ENCODE measurements at places on chromosomes 5 and 9. TPM values are rescaled to one million over a fixed set of nuclear protein-coding genes. Genes with fewer than 3 reads are reported as not detected.

- no peaks in the 10 kb centered on the region for H3K27me3 ChIP-seq
- no peaks in the 10 kb centered on the region for H3K36me3 ChIP-seq
- no peak for DNase-seq
- no peaks in the 10 kb centered on the region for H3K4me1 ChIP-seq
Measured at GRCh38 chr9:88383176-88383575, 5.1 kb upstream of the SPIN1 start.

Gene PRDM9
- not detected for total RNA-seq

Gene TMEM252
- total RNA-seq: not detected

GRCh38 chr9:134475011-134475790 lies 148.9 kb downstream of the RXRA start:
- H3K27me3 ChIP-seq: no peaks in the 10 kb centered on the region
- no peaks in the 10 kb centered on the region for H3K36me3 ChIP-seq
- H3K4me3 ChIP-seq: no peak overlapping the region
- no peaks in the 10 kb centered on the region for H3K4me1 ChIP-seq
- no peak for DNase-seq

DNA sequence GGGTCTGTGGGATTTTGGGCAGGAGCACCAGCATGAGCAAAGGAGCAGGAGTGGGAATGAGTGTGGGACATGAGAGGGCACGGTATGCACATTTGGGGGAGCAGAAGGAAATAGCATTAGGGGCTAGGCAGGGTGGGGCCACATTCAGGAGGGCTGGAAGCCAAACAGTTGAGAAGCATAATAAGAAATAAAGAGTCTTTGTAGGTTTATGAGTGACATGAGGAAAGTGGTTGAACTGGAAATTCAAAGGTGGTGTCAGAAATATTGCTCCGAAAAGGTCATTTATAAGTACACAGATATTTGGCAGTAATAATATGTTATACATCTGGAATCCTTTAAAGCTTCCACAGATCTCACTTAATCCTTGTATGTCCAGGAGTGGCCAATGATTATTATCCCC lies 26.4 kb downstream of the ARHGEF28 start:
- DNase-seq: no peak
- no peak overlapping the region for H3K27ac ChIP-seq
- no peaks in the 10 kb centered on the region for H3K36me3 ChIP-seq
- H3K4me1 ChIP-seq: peaks cover 23% of the 10 kb centered on the region

DNA sequence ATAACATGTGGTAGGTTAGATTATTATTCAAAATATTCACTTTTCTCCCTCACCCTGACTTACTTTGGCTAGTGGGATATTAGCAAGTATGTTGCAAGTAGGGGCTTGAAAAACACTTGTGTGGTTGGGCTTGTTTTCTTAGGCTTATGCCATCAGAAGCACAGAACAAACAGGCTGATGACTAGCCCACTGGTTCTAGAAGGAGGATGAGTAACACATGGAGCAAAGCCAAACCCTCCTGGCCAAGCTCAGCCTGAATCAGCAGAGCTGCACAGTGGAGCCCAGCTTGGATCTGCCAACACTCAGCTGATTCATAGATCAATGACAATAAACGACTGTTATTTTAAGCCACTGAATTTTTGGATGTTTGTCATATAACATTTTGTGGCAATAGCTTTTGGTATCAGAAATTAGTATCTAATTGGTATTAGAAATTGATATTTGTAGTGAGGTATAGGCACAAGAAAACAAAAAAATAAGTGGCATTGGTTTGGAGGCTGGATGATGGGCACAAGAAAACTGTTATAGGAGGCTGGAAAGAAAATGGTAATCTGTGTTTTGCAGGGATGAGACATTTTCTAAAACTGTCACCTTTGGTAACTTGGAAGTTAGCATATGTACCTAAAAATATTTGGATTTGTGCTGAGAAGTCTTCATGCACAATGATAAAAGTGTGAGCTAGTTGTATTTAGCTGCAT lies 46.1 kb upstream of the ZBED3 start:
- H3K27me3 ChIP-seq: no peaks in the 10 kb centered on the region
- H3K36me3 ChIP-seq: no peaks in the 10 kb centered on the region
- no peak overlapping the region for H3K4me3 ChIP-seq
- H3K4me1 ChIP-seq: no peaks in the 10 kb centered on the region

Gene PLPP7
- total RNA-seq: 0.37 TPM

- H3K4me1 ChIP-seq: no peaks in the 10 kb centered on the region
- DNase-seq: no peak
- H3K27me3 ChIP-seq: no peaks in the 10 kb centered on the region
- no peaks in the 10 kb centered on the region for H3K36me3 ChIP-seq
Measured at GRCh38 chr9:114225561-114226212, 70.3 kb downstream of the COL27A1 start.

- H3K27me3 ChIP-seq: no peaks in the 10 kb centered on the region
- peaks cover 49% of the 10 kb centered on the region for H3K4me1 ChIP-seq
- peak; percentile 97 for DNase-seq
- peak overlapping the region; percentile 32 for H3K4me3 ChIP-seq
- H3K36me3 ChIP-seq: peaks cover 17% of the 10 kb centered on the region
Measured at GRCh38 chr9:134055981-134056461, 11.8 kb downstream of the BRD3 start.

DNA sequence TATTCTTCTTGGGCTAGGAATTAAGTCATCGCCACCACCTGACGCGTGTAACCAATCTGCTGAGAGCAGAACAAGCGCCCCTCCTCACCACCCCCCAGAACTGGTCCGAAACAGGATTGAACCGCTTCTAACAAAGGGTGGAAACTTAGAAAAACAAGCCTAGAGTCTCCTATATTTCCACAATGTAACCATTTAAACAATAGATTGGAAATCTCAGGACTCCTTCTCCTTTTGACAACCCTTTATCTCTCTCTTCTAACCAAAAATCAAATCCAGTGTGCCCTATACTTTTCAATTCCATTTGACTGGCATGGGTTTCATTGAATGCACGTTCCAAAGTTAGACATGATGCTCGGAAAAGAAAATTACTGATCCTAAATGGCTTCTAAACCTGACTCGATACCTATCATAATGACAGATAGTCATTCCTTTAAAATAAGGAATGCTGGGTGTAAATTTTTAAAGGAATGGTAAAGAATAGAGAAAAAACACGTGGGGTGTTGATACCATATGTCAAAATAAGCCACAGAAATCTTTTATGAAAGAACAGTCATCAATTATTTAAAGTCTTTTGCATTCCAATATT lies 1.2 kb downstream of the ARRDC3 start:
- peak overlapping the region; percentile 74 for H3K4me3 ChIP-seq
- peaks cover 20% of the 10 kb centered on the region for H3K36me3 ChIP-seq
- peak; percentile 75 for DNase-seq

- H3K27ac ChIP-seq: no peak overlapping the region
- DNase-seq: no peak
- no peaks in the 10 kb centered on the region for H3K27me3 ChIP-seq
- H3K36me3 ChIP-seq: no peaks in the 10 kb centered on the region
Measured at GRCh38 chr9:81669041-81669651, 20.2 kb downstream of the TLE1 start.

GRCh38 chr5:142314109-142314508 lies 10.7 kb downstream of the SPRY4 start:
- H3K36me3 ChIP-seq: no peaks in the 10 kb centered on the region
- H3K4me1 ChIP-seq: peaks cover 10% of the 10 kb centered on the region
- H3K27me3 ChIP-seq: no peaks in the 10 kb centered on the region
- no peak for DNase-seq
- no peak overlapping the region for H3K4me3 ChIP-seq
- H3K27ac ChIP-seq: no peak overlapping the region

Gene ADAMTS19
- not detected for total RNA-seq

GRCh38 chr9:89234205-89235067 lies 55.8 kb upstream of the SHC3 start:
- no peaks in the 10 kb centered on the region for H3K4me1 ChIP-seq
- no peak overlapping the region for H3K27ac ChIP-seq
- no peaks in the 10 kb centered on the region for H3K27me3 ChIP-seq
- DNase-seq: no peak
- no peak overlapping the region for H3K4me3 ChIP-seq

GRCh38 chr9:87610200-87611155 lies 112.8 kb downstream of the DAPK1 start:
- peaks cover 36% of the 10 kb centered on the region for H3K4me1 ChIP-seq
- H3K27me3 ChIP-seq: no peaks in the 10 kb centered on the region
- H3K36me3 ChIP-seq: no peaks in the 10 kb centered on the region
- H3K27ac ChIP-seq: peak overlapping the region; percentile 42
- H3K4me3 ChIP-seq: no peak overlapping the region

GRCh38 chr5:82376307-82376706 lies 98.2 kb upstream of the RPS23 start:
- DNase-seq: no peak
- no peak overlapping the region for H3K27ac ChIP-seq
- no peaks in the 10 kb centered on the region for H3K4me1 ChIP-seq

Gene LCN6
- total RNA-seq: 0.26 TPM

- peak overlapping the region; percentile 97 for H3K27ac ChIP-seq
- H3K4me3 ChIP-seq: peak overlapping the region; percentile 72
- no peaks in the 10 kb centered on the region for H3K36me3 ChIP-seq
- no peaks in the 10 kb centered on the region for H3K27me3 ChIP-seq
Measured at GRCh38 chr5:173888473-173889131, 453 bp downstream of the CPEB4 start.

DNA sequence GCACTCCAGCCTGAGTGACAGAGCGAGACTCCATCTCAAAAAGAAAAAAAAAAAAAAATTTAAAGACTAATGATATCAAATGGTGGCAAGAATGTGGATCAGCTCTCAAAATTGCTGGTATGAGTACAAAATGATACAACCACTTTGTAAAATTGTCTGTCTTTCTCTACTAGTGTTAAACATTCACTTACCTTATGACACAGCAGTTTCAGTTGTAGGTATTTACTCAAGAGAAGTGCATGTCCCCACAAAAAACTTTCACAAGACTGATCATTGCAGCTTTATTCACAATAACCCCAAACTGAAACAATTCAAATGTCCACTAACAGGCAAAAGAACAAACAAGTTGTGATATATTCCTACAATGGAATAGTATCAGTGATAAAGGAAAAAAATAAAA lies 14.7 kb upstream of the CETN3 start:
- H3K4me1 ChIP-seq: no peaks in the 10 kb centered on the region
- DNase-seq: no peak
- no peak overlapping the region for H3K27ac ChIP-seq
- no peak overlapping the region for H3K4me3 ChIP-seq
- H3K36me3 ChIP-seq: no peaks in the 10 kb centered on the region

Gene ACOT12
- 115 TPM for total RNA-seq

Gene MTX3
- total RNA-seq: 5.0 TPM

DNA sequence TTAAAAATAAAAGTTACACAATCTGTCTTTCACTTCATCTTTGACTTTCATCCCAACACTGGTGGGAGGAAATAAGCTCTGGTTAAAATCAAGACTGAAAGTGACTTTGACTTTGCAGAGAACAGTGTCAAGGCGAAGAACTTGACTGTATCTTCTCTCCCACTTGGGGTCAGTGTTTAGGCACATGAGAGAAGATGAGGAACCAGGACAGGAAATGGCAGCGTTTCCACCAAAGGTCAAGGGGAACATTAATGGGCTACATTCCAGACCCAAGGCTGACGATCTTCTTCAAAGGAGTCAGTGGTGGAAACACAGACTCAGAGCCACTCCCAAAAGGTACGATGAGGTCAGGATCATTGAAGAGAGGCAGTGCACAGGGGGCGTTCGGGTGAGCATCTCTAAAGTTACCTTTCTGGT lies 409.5 kb downstream of the ARHGEF28 start:
- H3K36me3 ChIP-seq: no peaks in the 10 kb centered on the region
- H3K4me3 ChIP-seq: no peak overlapping the region
- H3K4me1 ChIP-seq: no peaks in the 10 kb centered on the region
- no peaks in the 10 kb centered on the region for H3K27me3 ChIP-seq
- H3K27ac ChIP-seq: no peak overlapping the region
- DNase-seq: no peak

Gene ELP1
- 12.2 TPM for total RNA-seq

- DNase-seq: no peak
- no peak overlapping the region for H3K27ac ChIP-seq
- no peaks in the 10 kb centered on the region for H3K27me3 ChIP-seq
Measured at GRCh38 chr5:21774281-21774680, 1078.9 kb downstream of the CDH12 start.
